ENCODE measurements at places on chromosomes 5 and 9.

GRCh38 chr5:139862803-139863202 is 67.2 kb downstream of the PSD2 start:
- DNase-seq: peak; percentile 41
- H3K27me3 ChIP-seq: peaks cover 12% of the 10 kb centered on the region
- no peaks in the 10 kb centered on the region for H3K36me3 ChIP-seq
- H3K4me3 ChIP-seq: no peak overlapping the region

- H3K27me3 ChIP-seq: no peaks in the 10 kb centered on the region
- H3K4me1 ChIP-seq: peaks cover 4% of the 10 kb centered on the region
- no peaks in the 10 kb centered on the region for H3K36me3 ChIP-seq
- no peak for DNase-seq
- no peak overlapping the region for H3K27ac ChIP-seq
These were observed 88.7 kb downstream of the BASP1 start for GRCh38 chr5:17305964-17306725.

DNA sequence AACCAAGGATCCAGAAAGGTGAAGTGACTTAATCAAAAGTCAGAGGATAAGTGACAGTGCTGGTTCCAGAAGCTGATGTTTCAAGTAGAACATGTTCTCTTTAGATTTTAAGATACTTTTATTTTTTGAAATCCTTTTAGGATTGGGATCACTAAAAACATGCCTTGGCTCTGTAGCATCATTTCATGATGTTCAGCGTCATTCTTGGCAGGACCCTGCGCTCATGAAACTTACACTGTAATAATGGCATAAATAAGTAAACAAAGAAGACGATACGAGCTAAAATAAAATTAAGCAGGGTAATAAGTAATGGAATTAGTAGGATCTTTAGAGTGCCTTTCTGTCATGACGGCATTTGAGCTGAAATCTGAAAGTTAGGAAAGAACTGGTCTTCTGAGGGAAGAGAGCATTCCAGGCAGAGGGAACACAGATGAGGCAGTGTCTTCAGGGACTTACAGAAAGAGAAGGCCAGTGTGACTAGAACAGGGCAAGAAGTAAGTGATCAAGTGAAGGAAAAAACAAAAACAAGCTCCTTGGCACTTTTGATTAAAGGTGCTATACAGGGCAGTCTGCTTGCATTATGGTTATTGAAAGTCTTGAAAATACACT is 19.9 kb downstream of the CTNNA1 start:
- H3K27ac ChIP-seq: no peak overlapping the region
- peaks cover 10% of the 10 kb centered on the region for H3K4me1 ChIP-seq
- peaks cover 1% of the 10 kb centered on the region for H3K36me3 ChIP-seq
- DNase-seq: no peak
- H3K4me3 ChIP-seq: no peak overlapping the region

DNA sequence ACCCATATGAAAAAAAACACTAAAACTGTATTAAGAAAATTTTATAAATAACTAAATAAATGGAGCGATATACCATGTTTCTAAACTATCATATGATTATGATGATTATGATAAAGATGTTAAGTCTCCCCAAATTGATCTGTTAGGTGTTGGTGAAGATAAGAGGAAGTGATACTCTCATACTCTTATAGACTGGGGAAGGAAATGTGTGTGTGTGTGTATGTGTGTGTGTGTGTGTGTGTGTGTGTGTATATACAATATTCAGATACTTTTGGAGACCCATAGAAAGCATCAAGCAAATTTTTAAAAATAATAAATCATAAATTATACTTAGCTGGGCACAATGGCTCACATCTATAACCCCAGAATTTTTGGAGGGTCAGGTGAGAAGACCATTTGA is 62.9 kb downstream of the TMEM232 start:
- no peaks in the 10 kb centered on the region for H3K36me3 ChIP-seq
- H3K27ac ChIP-seq: no peak overlapping the region
- H3K4me3 ChIP-seq: no peak overlapping the region
- H3K27me3 ChIP-seq: no peaks in the 10 kb centered on the region
- DNase-seq: no peak
- peaks cover 15% of the 10 kb centered on the region for H3K4me1 ChIP-seq

GRCh38 chr5:78647351-78647818 is 1.2 kb downstream of the LHFPL2 start:
- H3K4me1 ChIP-seq: peaks cover 25% of the 10 kb centered on the region
- peak overlapping the region; percentile 77 for H3K4me3 ChIP-seq
- peak; percentile 49 for DNase-seq
- H3K36me3 ChIP-seq: no peaks in the 10 kb centered on the region
- H3K27ac ChIP-seq: no peak overlapping the region

DNA sequence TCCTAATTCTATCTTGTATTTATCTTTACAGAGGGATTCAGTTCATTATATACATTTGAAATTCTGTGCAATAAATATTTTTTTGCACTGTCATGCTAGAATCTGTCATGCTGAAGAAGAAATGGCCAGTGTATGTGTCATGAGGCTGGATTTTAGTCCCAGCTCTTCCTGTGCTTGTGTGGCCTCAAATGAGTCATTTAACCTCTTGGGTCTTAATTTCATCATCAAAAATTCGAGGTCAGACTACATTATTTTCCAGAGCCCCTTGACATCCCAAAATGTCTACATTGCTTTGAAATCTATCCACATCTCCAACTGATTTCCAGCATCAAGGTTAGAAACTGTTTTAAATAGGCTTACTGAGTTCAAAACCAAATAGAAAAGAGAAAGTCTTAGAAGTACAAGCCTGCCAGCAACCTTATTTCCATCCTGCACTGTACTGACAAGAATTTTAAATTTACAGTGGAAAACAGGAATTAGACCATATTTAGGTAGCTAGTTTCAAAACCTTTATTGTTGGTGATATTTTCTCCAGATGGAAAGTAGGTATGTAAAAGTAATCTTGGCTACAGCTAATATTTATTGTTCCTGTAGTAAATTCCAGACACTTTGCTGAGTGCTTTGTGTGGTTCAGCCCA is 96.7 kb upstream of the MAMDC2 start:
- no peak overlapping the region for H3K27ac ChIP-seq
- H3K4me3 ChIP-seq: no peak overlapping the region
- no peaks in the 10 kb centered on the region for H3K4me1 ChIP-seq
- no peaks in the 10 kb centered on the region for H3K36me3 ChIP-seq
- H3K27me3 ChIP-seq: no peaks in the 10 kb centered on the region

- no peaks in the 10 kb centered on the region for H3K4me1 ChIP-seq
- no peaks in the 10 kb centered on the region for H3K36me3 ChIP-seq
- H3K27me3 ChIP-seq: no peaks in the 10 kb centered on the region
- no peak overlapping the region for H3K27ac ChIP-seq
- DNase-seq: no peak
These were observed 89.5 kb downstream of the ADAMTS2 start for GRCh38 chr5:179255527-179256327.

GRCh38 chr5:135337064-135337463 is 62.0 kb downstream of the MACROH2A1 start:
- H3K27me3 ChIP-seq: no peaks in the 10 kb centered on the region
- H3K27ac ChIP-seq: no peak overlapping the region
- H3K4me1 ChIP-seq: no peaks in the 10 kb centered on the region
- no peak for DNase-seq

DNA sequence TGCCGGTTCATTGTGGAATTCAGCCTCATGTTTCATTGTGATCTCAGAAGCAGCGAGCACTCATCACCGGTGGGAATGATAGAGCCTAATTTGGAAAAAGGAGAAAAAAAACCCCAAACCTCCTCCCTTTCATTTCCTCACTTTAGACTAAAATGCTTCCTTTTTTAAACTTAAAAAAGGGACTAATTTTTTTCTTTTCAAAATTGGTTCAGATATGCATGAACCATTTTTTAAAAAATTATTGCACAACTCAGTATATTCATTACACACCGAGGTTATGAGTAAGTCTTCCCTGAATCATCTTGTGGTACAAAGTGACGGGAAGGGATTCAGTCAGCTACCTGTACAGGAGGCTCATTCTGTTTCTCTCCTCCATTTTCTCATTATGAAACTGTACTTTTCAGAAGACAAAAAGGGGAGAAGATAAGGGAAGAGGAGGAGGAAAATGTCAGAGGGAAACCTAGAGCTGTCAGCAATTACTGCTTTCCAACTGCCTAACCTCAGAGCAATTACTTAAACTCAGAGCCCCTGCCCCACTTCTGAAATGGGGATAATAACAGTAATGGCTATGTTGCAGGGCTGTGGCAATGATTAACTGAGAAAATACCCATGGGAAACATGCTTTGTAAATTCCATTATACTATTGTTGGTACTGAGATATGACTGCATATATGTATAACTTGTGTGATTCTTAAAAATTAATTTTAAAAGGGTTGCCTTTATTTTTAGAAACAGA is 24.0 kb downstream of the GALNT10 start:
- no peak for DNase-seq
- no peaks in the 10 kb centered on the region for H3K36me3 ChIP-seq
- no peak overlapping the region for H3K27ac ChIP-seq
- H3K27me3 ChIP-seq: no peaks in the 10 kb centered on the region
- no peaks in the 10 kb centered on the region for H3K4me1 ChIP-seq

DNA sequence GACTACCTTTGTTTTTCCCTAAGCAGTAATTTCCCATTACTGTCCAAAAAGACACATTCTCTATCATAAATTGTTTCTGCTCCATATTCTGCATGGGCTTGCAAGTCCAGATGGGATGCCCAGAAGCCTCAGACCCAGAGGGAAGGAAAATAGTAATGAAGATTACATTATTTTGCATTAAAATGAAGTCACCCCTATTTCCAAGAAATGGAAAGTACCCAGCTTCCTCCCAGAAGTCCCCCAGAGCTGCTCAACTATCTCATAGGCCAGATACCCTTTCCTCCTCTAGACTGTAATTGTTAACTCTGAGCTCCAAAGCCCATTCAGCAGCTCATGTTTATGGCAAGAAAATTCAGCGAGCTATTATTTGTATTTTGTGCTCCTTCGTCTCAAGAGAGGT is 159.5 kb downstream of the GLIS3 start:
- no peak for DNase-seq
- no peak overlapping the region for H3K27ac ChIP-seq
- no peak overlapping the region for H3K4me3 ChIP-seq
- H3K36me3 ChIP-seq: no peaks in the 10 kb centered on the region
- H3K27me3 ChIP-seq: no peaks in the 10 kb centered on the region

- H3K27ac ChIP-seq: no peak overlapping the region
- H3K36me3 ChIP-seq: no peaks in the 10 kb centered on the region
- DNase-seq: no peak
- peaks cover 81% of the 10 kb centered on the region for H3K4me1 ChIP-seq
- H3K4me3 ChIP-seq: no peak overlapping the region
- no peaks in the 10 kb centered on the region for H3K27me3 ChIP-seq
These were observed 74.4 kb downstream of the TRIO start for GRCh38 chr5:14217587-14217986.

DNA sequence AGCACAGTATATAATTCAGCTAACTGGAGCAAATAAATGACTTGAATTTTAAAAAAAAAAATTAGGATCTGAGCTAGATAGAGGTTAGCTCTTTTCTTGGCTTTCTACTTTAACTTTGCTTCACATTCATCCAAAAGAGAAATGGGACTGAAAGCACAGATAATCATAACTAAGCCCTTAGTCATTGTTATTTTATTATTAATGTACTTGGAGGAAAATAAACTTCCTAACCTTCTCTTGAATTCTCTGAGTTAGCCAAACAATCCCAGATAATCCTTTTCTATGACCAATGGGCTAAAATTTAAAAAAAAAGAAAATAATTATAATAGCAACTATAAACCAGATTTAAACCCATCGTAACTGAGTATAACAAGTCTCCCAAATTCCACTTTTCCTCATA is 57.6 kb upstream of the RASA1 start:
- no peaks in the 10 kb centered on the region for H3K36me3 ChIP-seq
- H3K27ac ChIP-seq: no peak overlapping the region
- no peaks in the 10 kb centered on the region for H3K27me3 ChIP-seq
- no peak overlapping the region for H3K4me3 ChIP-seq

GRCh38 chr5:179234563-179235135 is 110.6 kb downstream of the ADAMTS2 start:
- H3K4me3 ChIP-seq: no peak overlapping the region
- H3K4me1 ChIP-seq: no peaks in the 10 kb centered on the region
- no peaks in the 10 kb centered on the region for H3K27me3 ChIP-seq
- H3K36me3 ChIP-seq: no peaks in the 10 kb centered on the region
- no peak for DNase-seq

- no peaks in the 10 kb centered on the region for H3K4me1 ChIP-seq
- H3K27ac ChIP-seq: no peak overlapping the region
- no peak overlapping the region for H3K4me3 ChIP-seq
- H3K36me3 ChIP-seq: no peaks in the 10 kb centered on the region
- no peak for DNase-seq
- H3K27me3 ChIP-seq: no peaks in the 10 kb centered on the region
These were observed 469.9 kb downstream of the PRR16 start for GRCh38 chr5:120934031-120934430.

DNA sequence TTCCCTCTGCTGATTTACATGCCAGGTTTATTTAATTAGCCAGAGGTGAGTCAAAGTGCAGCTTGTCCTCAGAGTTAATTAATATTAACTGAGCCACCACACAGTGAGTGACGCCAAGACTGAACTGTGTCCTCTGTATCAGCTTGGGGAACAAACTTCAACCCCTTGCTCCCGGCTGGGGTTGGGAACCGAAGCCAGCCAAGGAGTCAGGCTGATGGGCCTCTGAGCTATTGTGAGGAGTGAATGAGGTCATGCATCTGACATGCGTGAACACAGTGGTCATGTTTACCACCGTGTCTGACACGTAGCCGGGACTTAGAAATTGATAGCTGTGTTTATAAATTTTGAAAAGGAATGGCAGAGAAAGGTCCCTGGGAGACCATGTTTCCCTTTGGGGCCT is 17.1 kb downstream of the IGIP start:
- no peak overlapping the region for H3K27ac ChIP-seq
- DNase-seq: no peak
- peaks cover 6% of the 10 kb centered on the region for H3K4me1 ChIP-seq
- H3K27me3 ChIP-seq: peaks cover 41% of the 10 kb centered on the region
- H3K36me3 ChIP-seq: no peaks in the 10 kb centered on the region
- H3K4me3 ChIP-seq: no peak overlapping the region

DNA sequence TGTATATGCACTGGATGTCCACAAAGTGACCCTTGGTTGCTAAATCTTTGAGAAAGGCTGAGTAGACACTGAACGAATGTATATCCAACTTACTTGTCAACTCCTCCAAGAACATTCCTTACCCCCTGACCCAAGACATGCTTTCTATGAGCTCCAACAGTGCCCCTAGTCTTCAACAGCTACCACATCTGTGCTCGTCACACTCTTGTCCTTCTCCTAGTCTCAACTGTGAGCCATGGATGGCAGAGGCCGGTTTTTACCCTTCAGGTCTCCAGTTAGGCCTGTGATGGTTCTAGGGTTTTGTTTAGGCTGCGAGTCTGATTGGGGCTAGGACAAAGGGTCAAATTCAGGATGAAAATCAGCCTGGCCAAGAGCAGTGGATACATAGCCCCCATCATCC is 19.0 kb upstream of the GPX3 start:
- no peak for DNase-seq
- no peak overlapping the region for H3K4me3 ChIP-seq
- H3K27me3 ChIP-seq: no peaks in the 10 kb centered on the region

GRCh38 chr5:133367071-133367786 is 245.1 kb downstream of the FSTL4 start:
- no peak overlapping the region for H3K4me3 ChIP-seq
- H3K4me1 ChIP-seq: peaks cover 46% of the 10 kb centered on the region
- H3K27ac ChIP-seq: no peak overlapping the region
- DNase-seq: no peak

Measured in neural progenitor cell (in vitro differentiated cells).